AG04449 (cell line): ENCODE measurements at places on chromosomes 7 and 10.

DNA sequence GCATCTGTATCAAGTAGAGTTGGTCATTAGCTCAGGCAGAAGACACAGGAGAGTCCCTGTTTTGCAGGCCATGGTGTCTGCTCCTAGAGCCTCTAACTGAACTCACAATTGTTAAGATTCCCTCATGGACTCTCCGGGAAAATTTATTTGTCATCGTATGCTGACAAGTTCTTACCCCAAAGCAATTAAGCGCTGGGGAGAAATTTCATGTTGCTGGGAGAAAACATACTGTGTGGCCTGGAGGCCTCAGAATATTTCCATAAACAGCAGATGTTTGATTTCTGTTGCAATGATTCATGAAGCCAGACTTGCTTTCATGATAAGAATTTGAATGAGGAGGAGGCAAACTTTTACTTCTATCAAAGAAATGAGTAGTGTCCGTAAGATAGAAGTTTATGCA lies 583.2 kb downstream of the GATA3 start:
- DNase-seq: no peak

DNA sequence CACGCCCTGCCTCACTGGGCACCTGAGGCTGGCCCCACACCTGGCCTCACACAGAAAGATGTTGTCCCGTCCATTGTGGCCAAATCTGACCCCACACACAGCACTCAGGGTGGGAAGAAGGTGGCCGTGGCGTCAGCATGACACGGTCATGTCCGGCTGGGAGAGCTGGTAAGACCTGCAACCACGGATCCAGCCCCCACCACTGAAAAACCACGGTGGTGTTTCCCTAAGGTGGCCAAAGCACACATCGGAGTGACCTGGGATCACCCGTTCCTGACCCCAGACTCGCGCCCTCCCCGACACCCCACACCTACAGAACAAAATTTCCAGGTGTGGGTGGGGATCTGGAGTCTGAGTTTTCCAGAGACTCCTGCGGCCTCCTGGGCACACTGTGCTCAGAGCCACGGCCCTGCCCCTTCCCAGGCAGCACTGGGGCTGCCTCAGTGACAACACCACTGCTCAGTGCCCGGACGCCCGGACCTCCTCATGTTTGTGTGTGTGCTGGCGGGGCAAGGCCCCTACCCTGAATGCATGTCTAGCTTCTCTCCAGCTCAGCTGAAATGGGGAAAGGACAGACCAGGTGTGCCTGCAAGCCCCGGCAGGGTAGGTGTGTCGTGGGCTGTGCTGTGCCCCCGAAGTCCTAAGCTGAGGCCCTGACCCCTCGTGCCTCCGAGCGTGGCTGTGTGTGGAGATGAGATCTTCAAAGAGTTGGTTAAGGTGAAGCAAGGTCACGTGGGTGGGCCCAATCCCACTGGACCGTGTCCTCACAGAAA lies 36.1 kb downstream of the STK32C start:
- DNase-seq: no peak

DNA sequence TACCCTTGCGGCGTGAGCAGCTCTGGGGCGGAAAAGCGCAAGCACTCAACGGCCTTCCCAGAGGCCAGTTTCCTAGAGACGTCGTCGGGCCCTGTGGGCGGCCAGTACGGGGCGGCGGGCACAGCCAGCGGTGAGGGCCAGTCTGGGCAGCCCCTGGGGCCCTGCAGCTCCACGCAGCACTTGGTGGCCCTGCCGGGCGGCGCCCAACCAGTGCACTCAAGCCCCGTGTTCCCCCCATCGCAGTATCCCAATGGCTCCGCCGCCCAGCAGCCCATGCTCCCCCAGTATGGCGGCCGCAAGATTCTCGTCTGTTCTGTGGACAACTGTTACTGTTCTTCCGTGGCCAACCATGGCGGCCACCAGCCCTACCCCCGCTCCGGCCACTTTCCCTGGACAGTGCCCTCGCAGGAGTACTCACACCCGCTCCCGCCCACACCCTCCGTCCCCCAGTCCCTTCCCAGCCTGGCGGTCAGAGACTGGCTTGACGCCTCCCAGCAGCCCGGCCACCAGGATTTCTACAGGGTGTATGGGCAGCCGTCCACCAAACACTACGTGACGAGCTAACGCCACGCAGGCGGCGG lies 12.6 kb downstream of the TRIM8 start:
- DNase-seq: no peak

DNA sequence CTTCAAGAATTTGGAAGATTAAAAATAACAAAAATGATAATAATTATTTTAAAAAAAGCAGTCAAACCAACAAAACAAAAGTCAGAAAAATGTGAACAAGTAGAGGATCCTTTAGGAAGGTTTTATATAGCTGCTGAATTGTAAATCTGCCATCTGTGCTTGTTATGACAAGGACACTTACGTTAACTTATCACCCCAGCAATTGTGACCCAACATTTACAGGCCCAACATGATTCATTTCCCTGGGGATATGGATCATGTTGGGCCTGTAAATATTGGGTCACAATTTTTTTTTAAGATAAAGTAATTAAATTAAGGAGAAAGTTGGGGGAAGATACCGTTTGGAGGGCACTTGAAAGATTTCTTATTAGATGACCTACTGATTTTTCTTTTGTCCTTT lies 261.4 kb upstream of the HABP2 start:
- DNase-seq: no peak

GRCh38 chr10:132464256-132465192 lies 67.5 kb downstream of the PWWP2B start:
- no peak for DNase-seq

DNA sequence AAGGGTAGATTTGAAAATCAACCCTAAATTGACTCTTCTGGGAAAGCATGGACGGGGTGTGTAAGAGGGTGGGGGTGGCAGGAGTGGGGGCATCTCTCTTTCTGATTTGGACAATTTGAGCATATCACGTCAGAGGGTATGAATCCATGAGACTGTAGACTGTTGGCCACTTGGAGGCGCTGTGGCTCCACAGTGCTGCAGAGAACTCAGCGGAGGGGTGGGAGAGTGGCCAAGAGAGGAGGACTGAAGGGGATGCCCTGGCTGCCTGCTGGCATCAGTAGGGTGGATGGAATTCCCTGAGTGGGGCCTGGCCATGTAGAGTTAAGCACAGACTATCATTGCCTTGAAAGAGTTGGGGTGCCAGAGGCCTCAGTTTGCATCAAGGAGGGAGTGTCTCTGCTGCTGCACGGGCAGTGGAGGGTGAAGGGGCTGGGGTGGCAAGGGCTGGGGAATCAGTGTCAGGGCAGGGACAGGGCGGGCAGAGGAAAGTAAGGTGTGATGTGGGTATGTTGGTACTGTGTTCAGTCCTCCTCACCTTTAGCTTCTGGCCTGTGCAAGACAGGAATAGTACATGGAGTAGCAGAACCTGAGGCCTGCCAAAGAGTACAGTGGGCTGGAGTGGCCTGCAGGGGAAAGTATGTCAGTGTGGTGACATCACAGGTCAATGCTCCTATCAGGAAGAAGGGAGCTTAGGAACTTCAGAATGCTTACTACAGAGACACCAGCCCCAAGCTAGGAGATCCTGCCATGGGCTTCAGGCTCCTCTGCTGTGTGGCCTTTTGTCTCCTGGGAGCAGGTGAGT lies 133.5 kb upstream of the PRSS58 start:
- DNase-seq: no peak

GRCh38 chr7:124702385-124702784 lies 63.2 kb downstream of the GPR37 start:
- no peak for DNase-seq

- DNase-seq: no peak
Observed at GRCh38 chr10:60834401-60834800, 56.1 kb downstream of the CDK1 start.

- no peak for DNase-seq
Observed at GRCh38 chr10:123151737-123152135, 2.5 kb upstream of the BUB3 start.

DNA sequence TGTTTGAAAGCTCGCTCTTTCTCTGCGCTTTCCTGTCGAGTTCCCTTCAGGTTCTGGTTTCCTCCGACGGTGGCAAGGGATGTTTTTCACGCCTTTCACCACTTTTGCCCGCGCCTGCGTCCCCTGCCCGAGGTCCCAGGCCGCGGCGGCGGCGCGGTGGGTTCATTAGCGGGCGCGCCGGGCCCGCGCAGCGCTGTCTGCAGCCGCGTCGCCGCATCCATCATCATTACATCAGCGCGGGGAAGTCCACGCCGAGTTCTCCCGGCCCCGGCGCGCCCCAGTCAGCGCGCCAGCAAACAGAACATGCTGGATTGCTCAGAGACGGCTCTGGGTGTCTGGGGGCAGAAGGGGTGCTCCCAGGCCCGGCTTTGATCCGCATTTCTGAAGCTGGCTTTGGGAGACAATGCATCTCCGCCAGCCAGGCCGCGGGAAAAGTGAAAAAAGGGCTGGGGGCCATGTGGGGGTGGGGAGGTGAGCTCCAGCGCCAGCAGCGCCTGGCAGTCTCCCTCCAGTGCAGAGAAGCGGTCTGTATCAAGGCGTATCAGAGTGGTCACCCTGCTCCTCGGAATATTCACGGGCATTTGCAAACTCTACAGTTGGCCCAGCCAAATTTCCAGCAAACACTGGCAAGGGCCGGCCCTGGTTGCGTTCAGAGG lies 8.9 kb downstream of the GLI3 start:
- DNase-seq: no peak

GRCh38 chr7:2713370-2713769 lies 25.4 kb downstream of the AMZ1 start:
- DNase-seq: no peak

- no peak for DNase-seq
Observed at GRCh38 chr7:112965506-112965905, 121.1 kb downstream of the GPR85 start.

DNA sequence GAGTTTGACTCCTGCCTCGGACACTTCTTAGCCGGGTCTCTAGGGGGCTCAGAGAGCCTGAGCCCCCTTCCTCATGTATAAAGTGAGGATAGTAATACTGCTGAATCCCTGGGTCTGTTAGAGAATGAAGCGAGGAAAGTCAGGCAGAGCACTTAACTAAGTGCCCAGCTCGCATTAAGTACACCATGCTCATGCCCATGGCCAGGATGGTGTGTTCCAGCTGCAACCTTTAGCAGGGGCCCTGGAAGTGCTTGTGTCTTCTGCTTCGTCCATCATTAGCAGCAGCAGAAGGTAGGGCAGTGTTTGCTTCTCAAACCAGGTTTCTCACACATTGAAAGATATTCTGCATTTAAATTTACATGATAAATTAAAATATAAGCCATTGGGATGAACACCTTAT lies 27.3 kb upstream of the WDFY4 start:
- DNase-seq: no peak

GRCh38 chr10:61882621-61883370 lies 18.7 kb upstream of the ARID5B start:
- no peak for DNase-seq

DNA sequence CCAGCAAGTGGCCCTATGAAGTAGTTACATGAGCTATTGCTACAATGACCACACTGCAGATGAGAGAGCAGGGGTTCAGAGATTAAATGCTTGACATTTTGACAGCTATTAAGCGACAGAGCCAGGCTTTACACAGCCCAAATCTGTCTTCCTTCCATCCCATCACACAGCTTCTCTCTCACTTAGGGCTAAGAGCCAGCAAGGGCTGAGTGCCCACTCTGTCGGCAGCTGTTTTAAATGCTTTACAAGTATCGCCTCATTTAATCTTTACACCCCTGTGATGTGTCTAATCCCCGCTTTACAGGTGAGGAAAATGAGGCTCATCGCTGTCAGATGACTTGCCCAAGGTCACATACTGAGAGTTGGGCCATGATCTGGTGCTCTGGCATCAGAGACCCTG lies 15.2 kb upstream of the OPALIN start:
- no peak for DNase-seq

- DNase-seq: no peak
Observed at GRCh38 chr7:116180302-116180701, 30.0 kb upstream of the TES start.

DNA sequence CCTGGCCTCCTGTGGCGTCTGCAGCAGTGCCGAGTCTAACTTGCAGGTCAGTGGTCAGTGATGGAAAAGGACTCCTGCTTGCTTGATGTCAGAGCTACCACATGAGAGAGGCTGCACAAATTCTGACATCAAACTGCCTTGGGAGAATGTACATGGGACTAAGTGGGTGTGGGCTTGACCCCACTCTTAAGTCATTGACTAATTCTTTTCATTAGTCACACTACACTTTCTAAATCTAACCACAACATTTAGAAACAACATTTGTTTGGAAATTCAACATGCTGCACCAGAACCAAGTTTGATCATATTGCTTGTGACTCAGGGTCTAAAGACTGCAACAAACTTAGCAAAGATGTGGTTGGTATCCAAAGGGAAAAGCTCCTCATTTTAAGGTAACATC lies 24.4 kb upstream of the CDC14C start:
- no peak for DNase-seq

- DNase-seq: no peak
Observed at GRCh38 chr7:136859803-136860202, 8.6 kb upstream of the CHRM2 start.

DNA sequence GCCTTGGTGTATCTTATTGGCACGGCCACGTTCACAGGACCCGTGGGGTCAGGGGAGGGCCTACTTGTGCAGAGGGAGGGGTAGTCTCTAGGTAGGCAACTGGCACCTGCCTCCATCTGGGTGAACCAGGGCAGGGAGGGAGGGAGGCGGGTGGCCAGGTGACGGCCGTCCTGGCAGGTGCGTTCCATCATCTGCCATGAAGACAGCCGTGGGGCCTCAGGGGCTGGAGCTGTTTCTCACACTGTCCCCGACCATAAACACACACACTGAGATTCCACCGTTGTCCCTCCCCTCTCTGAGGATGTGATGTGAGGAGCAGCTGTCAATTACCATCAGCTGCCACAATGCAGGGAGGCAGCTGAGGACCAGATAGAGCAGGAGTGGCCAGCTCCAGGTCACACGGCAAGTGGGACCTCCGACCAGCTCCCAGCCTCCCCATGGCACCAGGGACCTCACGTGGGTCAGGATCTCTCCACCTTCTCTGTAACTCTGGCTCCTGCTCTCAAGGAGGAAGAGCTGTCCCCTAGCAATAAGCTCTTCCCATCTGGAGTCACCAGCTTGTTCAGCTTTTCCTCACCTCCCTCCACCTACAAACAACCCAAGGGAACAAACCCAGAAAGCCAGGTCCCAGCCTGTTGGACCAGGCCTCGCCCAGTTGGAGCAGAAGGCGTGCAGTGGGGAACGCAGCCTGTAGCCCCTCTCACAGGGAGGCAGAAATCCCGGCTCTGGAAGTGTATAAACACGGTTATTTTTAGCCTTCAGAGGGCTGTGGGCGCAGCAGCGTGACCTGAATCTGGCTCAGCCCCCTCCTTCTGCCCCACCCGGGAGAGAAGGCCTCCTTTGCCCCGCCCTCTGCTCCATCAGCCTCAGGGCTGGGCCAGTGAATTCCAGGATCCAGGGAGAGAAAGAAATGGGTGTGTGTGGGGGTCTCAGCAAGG lies 33.1 kb downstream of the ZMIZ1 start:
- DNase-seq: no peak

DNA sequence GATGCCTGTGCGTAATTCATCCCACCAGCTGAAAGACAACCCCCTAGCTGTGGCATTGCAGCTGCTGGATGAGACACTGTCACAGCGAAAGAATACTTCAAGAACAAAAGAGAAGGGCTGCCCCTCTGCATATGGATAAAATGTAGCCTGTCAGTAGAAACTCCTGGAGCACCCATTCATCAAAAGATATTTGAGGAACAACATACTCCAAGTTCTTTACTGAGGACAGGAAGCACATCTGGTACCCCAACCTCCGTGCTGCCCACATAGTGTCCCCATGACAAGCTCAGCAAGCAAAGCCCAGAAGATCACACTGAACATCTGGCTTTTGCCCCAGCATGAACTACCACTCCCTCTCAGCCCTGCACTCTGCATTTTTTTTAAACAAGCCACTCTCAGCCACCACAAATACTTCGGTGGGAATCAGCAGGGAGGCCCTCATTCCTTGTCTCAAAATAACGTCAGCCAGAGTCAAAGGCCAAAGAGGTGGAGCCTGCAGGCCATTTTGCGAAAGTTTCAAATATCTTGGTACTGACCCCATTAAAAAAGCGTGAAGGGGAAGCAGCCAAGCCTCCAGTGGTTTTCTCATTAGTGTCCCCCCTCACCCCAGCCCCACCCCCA lies 1.7 kb downstream of the CREB3L2 start:
- peak; percentile 83 for DNase-seq
